Stimulated activated CD8-positive, alpha-beta memory T cell treated with anti-CD3 and anti-CD28 coated beads, Interleukin-7, amount 100 ng/mL, for 4 hours (primary cell): ENCODE measurements at places on chromosomes 12 and 14.

DNA sequence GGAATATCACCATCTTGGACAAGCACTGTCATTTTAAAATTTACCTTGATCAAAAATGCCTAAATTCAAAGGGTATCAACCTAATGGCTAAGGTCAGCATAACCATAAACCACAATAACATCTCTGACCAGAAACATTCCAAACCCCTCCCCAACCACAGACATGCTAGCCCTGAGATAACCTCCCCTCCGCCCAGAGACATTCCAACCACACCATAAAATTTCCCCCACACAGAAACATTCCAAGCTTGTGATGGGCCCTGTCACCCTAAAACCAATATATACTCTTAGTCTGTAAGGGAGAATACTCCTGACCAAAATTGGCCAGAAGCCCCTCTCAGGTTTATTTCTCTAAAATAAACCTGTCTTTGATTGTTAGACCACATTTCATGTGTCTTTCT, 17.7 kb downstream of the EPYC start:
- DNase-seq: no peak

DNA sequence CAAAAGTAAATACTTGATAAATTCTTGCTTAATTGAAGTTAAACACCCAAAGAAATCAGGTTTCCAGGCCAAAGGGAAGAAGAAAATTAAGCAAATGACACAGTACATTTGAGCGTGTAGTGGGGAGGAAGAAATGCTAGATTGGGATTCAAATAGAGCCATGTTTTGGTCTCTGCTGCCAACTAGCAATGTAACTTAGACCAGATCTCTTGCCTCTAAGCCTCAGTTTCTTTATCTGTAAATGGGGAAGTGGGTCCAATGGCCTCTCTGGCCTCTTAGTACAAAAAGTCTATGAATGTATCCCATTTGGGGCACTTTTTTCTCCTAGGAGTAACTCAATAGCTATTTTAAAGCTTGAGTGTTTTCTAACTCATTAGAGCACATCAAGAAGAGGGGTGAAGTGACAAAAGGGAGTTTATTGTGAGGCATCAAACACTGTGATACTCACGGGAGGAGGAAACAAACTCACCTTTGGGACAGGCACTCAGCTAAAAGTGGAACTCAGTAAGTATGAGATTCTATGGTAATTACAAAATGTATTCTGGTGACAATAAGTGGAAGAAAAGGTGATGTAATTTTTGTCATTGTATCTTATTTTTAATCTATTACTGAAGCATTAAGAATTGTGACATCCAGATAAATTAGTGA, 55.8 kb downstream of the DAD1 start:
- DNase-seq: no peak

DNA sequence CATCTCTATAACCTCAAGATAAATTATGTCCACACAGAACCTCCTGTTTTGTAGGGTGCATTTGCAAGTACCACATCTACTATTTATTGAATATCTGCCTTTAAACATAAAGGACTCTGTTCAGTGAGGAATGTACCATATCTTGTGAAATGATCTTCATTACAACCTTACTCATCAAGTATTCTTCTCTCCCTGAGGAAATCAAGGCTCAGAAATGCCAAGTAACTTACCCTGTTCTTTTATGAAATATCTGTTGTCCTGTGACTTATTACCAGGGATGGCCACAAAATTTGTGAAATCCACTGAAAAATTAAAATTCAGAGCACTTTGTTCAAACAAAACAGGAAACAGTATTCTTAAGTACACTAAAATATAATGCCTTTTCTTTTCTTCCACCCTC, 366.7 kb downstream of the GALC start:
- no peak for DNase-seq

DNA sequence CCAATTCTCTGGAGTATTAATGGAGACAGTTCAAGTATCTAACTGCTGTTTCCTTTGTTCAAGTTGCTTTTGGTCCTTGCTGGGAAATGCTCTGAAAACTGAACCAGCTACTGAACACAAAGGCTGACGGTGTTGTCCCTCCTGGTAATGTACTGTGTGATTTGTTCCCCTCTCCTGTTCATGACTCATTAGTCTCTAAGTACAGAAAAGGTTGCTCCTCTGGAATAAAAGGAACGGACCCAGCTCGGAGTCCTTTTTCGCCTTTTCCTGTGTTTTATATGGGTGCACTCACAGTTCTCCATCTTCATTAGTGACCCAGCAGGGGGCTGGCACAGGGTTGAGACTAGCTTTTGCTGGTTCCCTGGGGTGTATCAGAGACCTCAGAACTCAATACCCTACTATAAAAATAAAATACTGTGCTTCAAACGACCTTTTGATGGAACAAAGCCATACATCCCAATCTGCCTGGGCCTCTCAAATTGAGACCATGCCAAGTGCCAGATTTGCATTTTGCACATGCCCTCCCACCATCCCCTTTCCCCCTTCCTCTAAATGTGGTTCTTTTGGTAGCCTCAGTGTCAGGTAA, 269.7 kb downstream of the RAD51B start:
- DNase-seq: no peak

DNA sequence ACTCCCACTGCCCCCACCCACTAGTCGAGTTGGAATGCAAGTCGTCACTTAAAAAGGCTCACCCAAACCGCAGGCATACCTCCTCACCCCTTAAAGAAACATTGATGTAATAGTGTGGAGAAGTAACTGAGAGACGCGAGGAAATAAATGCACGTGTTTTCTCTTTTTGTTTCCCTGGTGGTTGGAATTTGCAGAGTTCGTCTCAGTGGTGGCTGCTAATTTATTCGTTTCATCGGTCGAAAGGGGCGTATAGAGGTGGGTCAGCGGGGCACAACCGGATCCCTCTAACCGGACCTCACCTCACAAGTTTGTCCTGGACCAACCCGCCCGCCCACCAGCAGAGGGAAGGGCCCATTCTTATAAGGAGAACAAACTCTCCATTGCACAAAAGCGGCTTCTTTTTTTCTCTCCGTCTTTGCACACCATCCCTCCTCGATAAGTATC, 5.0 kb upstream of the NPAS3 start:
- DNase-seq: no peak

DNA sequence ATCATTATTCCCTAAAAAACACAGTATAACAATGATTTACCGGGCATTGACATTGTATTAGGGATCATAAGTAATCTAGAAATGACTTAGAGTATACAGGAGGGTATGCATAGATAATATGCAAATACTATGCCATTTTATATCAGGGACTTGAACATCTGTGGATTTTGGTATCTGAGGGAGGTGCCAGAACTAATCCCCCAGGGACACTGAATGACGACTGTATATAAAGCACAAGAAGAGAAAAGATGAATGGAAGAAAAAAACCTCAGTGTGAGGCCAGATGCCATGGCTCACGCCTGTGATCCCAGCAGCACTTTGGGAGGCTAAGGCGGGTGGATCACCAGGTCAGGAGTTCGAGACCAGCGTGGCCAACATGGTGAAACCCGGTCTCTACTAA, 25.5 kb upstream of the COX6A1 start:
- no peak for DNase-seq

DNA sequence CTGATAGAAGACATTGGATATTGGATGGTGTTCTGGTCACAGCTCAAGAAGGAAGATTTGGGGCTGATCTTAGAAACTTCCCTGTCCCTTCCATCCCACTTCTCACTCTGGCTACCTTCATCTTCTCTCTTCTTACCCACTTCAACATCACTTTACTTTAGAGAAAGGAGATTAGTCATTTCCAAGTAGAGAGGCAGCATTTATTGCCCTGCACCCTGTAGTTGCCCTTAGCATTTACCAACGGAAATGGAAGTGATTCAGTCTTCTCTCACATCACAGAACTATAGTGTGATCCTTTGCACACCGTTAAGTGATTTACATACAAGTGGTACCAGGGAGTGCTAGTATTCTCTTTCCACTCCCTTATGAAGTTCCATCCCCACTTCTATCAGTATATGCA, 52.4 kb downstream of the PHLDA1 start:
- peak; percentile 33 for DNase-seq

GRCh38 chr14:66508846-66509621, 1.1 kb downstream of the GPHN start:
- peak; percentile 42 for DNase-seq

DNA sequence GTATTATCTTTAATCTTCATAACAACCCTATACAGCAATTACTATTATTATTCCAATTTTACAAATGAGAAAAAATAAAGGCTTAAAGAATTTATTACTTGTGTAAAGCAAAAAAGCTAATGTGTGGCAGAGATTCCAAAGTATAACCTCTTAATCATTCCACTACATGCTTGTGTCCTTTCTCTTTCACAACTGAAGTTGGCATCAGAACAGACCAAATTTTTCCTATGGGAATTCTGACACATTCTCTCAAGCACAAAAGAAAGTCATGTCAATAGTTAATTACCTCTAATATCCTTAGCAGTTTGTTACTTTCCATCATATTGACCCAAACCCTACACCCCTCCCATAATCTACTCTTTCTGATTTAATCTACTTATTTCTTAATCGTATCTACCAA, 86.7 kb downstream of the BCL2L14 start:
- DNase-seq: no peak

- no peak for DNase-seq
These were observed 1.4 kb upstream of the BCAT1 start for GRCh38 chr12:24950231-24950834.

GRCh38 chr12:131260954-131261353, 307.2 kb downstream of the ADGRD1 start:
- no peak for DNase-seq

DNA sequence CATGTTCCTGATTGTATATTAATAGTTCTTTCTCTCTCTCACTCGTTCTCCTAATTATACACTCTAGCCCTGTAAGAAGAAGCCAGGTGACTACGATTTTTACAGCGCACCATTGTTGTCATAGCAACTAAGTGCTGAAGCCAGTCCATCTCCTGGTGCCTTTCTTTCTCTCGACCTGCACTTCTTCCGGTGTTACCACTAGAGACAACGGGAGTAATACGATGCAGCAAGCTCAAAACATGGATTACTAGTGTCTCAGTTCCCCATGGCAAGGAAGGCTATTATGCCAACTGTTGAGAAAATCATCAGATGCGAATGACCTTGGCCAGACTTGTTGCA, 40.8 kb upstream of the DCD start:
- no peak for DNase-seq

- DNase-seq: no peak
These were observed 11.6 kb downstream of the GALNT6 start for GRCh38 chr12:51379571-51379970.
